ENCODE measurements at places on chromosomes 12 and 14. TPM values are rescaled to one million over a fixed set of nuclear protein-coding genes. Genes with fewer than 3 reads are reported as not detected.

Gene ITPR2
- 60.8 TPM for total RNA-seq

Gene GYS2
- total RNA-seq = not detected

Gene NEUROD4
- total RNA-seq = not detected

Gene CISTR
- total RNA-seq = not detected

Gene PELI2
- 30.8 TPM for total RNA-seq

Gene IL22
- total RNA-seq = not detected

- no peak for DNase-seq
Observed at GRCh38 chr14:99258876-99259726, 12.9 kb downstream of the BCL11B start.

- no peak for DNase-seq
Observed at GRCh38 chr12:24175284-24175683, 225.8 kb upstream of the SOX5 start.

GRCh38 chr12:105920161-105920684, 218.5 kb downstream of the NUAK1 start:
- DNase-seq = no peak

DNA sequence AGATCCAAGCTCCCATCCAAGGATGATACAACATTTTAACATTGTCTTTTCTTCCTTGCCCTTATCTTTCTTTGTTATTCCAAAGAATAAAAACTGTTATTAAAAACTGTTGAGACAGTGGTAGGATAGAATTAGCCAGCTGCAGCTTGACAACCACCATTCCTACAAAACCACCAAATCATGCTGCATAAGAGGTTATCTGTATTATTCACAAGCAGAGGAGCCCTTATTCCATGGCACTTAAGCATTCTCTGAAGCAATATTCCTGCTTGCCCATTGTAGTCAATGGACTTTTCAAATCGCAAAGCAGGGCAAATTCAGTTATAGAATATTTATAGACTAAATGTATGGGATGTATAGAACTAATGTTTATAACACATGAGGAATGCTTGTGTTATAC, 3.4 kb downstream of the ABCD2 start:
- no peak for DNase-seq

DNA sequence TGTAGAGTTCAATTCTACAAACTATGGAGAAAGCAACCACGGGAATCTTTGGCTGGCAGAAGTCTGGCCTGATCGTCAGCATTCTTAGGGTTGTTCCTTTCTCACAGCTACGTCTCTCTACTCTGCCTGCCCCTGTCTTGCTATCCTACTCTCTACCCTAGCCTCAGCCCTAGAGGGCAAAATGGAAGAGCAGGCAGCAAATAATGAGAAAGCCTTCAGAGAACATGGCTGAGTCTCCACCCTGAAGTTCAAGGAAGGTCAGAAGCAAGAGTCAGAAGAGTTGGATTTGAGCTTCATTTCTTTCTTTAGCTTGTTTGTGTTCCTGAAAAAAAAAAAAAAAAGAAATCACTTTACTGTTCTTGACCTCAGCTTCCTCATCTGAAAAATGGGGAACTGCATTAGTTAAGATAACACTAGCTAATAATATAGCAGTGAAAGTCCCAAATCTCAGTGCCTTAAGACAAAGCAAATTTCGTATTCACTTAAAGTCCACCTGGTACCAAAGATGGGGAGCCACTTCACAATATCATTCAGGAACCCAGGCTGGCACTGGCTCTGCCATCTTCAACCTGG, 50.2 kb upstream of the CCND2 start:
- DNase-seq = no peak

GRCh38 chr14:24775950-24776349, 142.0 kb upstream of the GZMB start:
- no peak for DNase-seq

DNA sequence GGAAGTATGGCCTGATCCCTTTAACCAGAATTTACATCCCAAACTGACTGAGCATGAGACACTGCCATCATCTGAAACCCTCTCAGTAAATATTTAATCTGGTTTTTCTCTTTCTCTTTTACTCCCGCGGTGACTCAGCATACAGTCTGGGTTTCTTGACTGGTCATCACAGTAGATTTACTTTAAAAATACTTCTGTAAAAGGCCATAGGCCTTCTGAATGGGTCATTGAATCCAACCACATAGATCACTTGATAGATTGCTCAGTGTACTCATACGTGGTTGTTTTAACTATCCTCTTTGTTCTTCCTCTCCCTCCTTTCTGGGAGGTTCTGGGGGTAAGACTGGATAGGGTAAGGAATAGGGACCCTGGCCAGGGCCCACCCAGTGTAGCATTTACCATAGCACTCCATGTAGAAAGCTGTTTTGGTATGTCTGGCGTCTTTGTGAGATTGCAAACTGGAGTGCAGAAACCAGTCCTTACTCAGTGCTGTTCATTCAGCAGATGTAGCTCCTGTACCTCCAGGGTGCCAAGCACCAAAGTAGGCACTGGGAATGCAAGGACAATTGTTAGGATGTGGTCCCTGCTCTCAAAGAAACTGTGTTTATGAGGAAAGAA, 165.7 kb downstream of the SRGAP1 start:
- DNase-seq = no peak

GRCh38 chr12:64192644-64193444, 29.3 kb downstream of the KICS2 start:
- DNase-seq = no peak

- peak; percentile 19 for DNase-seq
Observed at GRCh38 chr12:123532808-123533649, 490 bp downstream of the RILPL1 start.

- no peak for DNase-seq
Observed at GRCh38 chr12:122052285-122052684, 26.3 kb upstream of the MLXIP start.

DNA sequence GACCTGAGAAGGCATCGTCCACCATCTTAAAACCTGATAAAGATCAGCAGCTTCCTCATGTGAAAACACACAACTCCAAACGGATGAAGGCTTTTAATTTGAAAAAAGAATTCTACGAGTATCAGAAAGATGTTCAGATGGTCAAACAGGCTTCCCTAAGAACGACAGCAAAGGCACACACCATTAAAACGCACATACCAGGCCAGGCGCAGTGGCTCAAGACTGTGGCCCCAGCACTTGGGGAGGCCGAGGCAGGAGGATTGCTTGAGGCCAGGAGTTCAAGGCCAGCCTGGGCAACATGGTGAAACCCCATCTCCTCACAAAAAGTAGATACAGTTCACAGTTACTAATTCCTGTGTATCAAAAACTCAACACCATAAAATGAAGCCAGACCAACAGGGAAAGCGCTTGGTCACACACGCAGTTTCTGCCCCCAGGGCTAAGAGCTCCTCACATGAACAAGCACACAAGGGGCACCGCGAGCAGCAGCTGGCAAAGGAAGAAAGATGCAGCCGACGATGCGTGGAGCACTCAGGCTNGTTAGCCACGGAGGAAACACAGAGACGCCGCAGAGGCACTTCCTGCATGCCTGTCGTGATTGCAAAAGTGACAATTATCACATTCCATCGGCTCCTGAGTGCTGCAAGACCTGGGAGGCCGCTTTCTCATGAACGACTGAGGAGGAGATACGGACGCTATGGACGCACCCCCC, 78.0 kb downstream of the NOC4L start:
- DNase-seq = no peak

DNA sequence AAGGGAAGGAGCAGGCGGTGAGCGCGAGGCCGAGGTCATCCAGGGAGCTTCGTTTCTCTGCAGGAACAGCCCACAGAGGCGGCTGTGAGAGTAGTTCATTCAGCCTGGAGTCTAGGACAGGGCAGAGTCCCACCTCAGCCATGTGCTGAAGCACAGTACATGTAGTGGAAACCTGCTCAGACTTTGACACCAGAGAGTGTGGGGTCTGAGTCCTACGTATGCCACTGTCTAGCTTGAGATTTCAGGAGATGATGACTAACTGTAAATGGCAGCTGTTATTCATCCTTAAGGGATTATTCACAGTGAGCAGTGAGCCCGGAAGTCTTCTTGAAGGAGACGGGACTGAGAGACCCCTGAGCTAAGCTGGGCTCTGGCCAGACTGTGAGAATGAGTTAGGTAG, 938 bp upstream of the SLC6A13 start:
- DNase-seq = no peak

DNA sequence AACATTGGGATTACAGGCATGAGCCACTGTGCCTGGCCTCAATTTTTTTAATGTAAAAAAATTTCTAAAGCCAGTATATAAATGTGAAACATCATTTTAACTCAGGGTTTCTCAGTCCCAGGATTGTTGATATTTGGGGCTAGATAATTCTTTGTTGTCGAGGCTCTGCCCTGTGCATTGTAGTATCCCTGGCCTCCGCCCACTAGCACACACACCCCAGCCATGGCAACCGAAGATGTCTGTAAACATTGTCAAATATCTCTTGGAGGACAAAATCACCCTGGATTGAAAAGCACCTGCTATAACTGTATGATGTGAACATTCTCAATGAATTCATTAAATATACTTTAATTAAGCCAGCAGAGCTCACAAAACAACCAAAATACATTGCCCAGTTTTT, 8.4 kb upstream of the CIT start:
- no peak for DNase-seq

GRCh38 chr12:121590476-121591143, 9.8 kb upstream of the KDM2B start:
- DNase-seq = no peak
